ENCODE measurements at places on chromosomes 7 and 10.

- no peak for DNase-seq
These were observed 218.0 kb upstream of the IGFBP3 start for GRCh38 chr7:46139079-46139478.

GRCh38 chr10:117096599-117097201, 41.4 kb downstream of the VAX1 start:
- DNase-seq, result no peak

GRCh38 chr7:5094641-5095040, 49.0 kb downstream of the RBAK start:
- DNase-seq, result no peak

GRCh38 chr10:42950606-42951485, 126.0 kb upstream of the RET start:
- no peak for DNase-seq

DNA sequence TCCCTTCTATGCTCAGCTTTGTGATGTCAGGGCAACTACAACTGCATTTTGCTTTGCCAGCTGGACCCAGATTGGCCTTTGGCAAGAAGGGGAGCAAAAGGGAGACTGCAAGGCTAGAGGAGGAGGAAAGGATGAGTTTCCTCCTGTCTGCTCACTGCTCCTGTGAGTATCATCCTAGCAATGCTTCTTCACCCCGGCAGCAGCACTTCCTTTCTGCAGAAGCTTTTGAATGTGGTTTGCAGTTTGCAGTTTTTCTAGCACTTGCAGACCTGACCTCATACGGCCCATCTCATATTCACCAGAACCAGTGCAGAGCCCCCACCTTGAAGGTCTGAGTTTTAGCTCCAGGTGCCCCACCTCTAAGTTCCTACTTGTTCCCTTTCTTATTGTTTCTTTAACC, 14.8 kb downstream of the C7orf33 start:
- no peak for DNase-seq

DNA sequence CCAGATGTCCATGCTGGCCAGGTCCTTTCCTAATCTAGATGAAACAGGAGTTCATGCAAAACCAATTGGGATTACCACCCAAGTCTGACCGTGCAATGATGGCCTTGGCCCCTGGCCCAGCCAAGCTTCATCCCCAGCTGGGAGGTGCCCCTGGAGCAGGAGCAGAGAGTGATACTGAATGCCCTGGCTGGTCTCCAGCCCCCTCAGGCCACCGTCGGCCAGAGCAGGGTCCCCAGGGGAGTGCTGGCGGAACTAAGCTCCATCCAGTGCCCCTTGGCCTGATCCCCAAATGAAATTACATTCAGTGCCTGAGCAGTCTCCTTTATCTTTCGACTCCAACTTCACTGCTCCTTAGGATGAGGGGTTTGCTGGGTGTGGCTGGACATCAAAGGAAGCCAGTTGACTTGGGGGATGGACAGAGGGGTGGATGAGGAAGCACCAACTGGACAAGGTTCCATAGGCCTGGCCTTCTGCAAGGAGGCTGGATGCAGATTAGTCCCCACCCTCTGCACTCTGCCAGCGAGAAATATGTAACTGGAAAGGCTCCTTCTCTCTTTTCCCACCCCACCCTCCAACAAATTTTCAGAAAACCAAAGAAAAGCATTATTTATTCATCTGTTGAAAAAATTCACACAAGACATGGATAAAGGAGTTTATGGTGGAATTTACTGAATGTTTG, 275.5 kb downstream of the PLXNA4 start:
- DNase-seq, result no peak

DNA sequence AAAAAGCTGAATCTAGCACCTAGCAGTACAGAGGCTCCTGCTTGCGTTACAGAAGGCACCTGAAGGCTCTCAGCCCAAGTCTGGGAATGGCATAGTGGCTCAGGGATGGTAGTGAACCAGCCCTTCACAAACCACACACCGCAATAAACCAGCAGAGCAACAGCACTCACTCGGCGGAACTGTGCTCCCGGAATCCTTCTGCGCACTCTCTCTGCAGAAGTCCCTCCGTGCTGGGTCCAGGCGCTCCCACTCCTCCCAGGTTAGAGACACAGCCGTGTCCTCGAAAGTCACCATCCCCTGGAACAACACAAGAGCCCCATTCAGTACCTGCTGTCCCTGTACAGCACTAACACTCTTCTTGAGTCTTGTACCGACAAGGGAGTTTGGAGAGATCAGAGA, 1.5 kb downstream of the ZNF394 start:
- DNase-seq, result no peak

GRCh38 chr7:157596026-157596425, 259.2 kb downstream of the DNAJB6 start:
- no peak for DNase-seq

DNA sequence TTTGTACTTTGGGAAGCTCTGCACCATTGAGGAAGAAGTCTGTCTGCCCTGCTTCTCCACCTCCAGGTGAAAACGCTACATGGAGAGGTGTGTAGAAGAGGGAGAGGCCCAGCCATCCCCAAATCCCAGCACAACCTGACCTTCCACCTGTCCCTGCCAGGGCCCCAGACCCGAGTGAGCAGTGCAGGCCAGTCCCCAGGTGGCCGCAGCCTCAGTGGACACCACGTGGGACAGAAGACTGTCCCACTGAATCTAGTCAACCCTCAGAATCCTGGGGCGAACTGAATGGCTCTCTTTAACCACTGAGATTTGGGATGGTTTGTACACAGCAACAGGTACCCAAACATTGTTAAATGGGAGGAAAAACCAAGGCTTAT, 29.9 kb upstream of the GALNTL5 start:
- DNase-seq, result no peak

GRCh38 chr7:8109196-8110022, 140.8 kb downstream of the GLCCI1 start:
- DNase-seq, result no peak

GRCh38 chr7:100257017-100257416, 37.3 kb downstream of the PVRIG start:
- no peak for DNase-seq

DNA sequence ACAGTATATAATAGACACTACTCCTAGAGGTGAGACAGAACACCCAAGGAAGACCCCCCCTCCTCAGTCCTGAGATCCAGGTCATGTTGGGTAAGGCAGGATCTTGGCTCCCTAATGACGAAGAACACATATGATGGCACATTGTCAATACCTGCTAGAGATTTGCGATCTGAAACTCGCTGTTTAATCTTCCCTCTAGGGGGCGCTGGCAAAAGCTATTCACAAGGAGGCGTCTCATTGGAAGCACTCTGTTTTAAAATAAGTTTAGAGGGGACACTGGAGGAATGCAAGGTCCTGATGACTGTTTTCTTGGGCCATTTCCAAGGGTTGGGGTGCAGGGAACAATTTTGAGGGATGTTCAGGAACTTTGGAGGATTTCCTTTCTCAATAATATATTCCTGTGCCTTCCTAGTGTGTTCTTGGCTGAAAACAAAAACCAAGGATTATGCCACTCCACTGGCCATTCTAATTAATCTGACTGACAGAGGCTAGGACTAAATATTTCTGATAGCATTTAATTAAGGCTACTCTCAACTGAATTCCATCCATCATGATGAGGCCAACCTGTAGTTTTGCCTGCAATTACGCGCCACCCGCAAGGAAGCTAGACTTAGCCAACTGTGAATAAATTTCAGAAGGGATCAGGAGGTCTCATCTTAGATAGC, 1013.8 kb upstream of the MBL2 start:
- DNase-seq, result no peak

- no peak for DNase-seq
These were observed 493 bp downstream of the ZMIZ2 start for GRCh38 chr7:44748948-44749731.

DNA sequence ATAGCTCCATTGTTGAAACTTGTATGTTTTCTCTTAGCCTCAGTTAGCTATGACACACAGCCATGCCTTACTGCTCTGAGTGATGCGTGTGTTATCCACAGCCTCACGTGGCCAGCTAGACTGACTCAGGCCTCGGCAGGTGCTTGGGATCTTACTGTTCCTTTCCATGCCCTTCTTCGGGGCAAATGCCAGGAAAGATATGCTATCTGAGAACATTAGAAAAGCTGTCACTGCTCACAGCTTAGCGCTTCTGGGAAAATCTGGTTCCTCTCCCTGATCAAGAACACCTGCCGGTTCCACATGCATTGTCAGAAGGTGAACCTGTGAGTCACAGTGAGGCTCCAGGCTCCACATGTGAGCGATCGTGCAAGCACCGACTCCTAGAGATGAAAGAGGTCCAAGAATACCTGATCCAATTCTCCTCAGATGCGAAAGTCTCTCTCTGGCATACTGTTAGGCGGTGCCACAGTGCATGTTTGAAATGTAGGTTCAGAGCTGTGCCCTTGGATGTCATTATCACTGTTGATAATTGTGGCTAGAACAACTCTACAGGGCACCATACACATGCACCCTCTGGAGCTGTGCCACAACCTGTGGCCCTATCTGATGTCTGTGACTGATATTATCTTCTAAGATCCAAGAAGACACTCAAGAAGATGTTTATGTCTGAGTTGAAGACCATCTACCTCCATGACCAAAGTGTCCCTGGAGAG, 247.8 kb upstream of the IGFBP3 start:
- DNase-seq, result no peak

GRCh38 chr10:89100680-89101079, 106.4 kb downstream of the CH25H start:
- no peak for DNase-seq

DNA sequence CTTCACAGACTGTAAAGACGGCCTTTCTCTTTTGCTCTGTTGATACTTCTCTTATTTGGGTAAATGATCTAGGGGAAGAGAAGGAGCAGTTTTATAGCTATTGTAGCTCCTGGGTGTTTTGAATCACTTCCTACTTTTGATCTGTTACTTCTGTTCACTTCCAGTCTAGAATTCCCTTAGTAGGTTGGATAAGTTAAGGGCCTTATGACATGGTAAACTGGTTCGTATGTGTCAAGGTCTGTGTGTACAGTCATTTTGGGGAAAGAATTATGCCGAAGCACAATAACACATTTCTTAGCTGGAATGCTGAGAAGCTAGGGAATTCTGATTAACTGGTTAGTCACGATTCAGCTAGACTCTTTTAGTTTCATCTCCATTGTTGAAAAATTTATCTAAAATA, 8.1 kb downstream of the DENND10 start:
- DNase-seq, result no peak

- no peak for DNase-seq
These were observed 16.0 kb downstream of the SEMA3C start for GRCh38 chr7:80902716-80903308.

- DNase-seq, result no peak
These were observed 197.4 kb downstream of the ELMO1 start for GRCh38 chr7:37251222-37251621.

GRCh38 chr10:114499116-114499515, 94.8 kb upstream of the AFAP1L2 start:
- DNase-seq, result no peak

DNA sequence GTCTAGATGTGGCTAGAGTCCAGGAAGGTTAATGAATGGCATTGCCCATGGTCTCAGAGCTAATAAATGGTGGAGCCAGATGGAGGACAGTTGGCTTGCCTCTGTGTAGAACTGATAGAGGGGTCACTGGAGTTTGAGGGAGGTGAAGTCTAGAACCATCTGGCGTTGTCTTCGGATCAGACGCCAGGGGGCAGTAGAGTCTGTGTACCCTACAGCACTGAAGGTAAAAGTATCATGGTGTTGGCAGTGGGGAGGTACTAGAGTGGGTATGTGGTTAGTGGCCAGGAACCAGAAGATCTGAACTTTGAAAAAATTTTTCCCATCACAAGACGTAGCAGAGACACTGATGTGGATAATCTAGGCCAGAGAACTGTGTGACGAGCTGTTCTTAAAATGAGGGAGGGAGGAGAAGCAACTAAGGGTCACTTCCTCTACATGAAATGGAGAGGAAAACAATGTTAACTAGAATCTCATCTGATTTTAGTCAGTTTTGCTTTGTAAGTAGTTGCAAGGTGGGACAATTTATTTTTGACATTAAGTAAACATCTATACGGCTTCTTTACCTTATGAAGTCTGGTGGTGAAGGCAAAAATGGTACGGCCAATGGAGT, 227.9 kb upstream of the PRSS58 start:
- DNase-seq, result no peak

DNA sequence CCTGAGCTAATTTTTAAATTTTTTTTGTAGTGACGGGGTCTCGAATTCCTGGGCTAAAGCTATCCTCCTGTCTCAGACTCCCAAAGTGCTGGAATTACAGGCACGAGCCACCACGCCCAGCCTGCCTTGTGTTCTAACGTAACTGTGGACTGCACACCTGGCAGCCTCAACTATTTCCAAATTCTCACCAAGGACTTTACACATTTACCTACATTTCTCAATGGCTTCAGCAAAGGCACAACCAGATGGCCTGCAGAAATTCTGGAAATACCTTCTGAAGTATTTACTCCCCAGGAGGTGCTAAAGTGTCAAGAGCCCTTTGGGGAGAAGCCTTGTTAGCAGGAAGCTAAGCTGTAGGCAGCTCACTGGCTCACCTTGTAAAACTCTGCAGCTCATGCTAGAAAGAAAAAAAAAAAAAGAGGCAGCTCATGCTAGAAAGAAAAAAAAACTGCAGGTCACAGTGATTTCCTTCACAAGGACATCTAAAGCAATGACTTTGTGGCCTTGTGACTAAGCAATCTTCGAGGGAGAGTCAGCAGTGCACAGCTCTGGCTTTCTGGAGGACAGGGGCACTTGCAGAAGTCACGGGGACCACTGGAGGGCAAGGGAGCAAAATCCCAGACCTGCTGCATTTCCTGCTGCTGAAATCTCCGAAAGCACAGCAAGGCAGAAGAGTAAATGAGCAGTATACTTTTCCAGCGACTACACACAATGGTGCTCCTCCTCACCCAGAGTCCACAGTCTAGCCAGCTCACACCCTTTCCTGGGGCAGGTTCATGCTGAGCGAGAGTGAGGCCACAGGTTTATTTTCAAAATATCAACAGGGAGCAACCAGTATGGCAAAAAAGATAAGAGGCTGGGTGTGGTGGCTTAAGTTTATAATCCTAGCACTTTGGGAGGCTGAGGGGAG, 40.4 kb downstream of the BAIAP2L1 start:
- no peak for DNase-seq

- no peak for DNase-seq
These were observed 182.2 kb downstream of the HTR7 start for GRCh38 chr10:90675621-90676020.

DNA sequence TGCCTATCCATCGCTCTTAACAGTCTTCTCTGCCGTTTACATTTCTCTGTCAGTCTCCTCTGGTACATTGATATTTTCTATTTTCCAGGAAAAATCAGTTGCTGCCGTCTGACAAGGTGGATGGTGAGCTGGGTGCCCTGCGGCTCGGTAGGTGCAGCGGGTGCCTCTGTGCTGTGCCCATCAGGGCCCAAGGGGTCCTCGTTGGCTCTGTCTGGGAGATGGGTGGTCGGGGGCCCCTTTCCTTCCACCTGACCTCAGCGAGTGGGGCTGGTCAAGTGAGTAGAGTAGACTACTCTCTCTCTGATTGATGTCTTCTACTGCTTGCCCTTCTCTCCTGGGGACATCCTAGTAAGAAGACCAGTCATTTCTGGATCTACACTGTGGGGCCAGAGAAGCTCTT, 57.4 kb downstream of the MINDY4 start:
- no peak for DNase-seq

- DNase-seq, result no peak
These were observed 569 bp downstream of the ZNF316 start for GRCh38 chr7:6637544-6638229.

Data from NCI-H748 treated with DMSO at 0.1 percent for 48 hours (cell line).